Fibroblast of lung (primary cell): ENCODE measurements at places on chromosomes 16 and 17. TPM values are rescaled to one million over a fixed set of nuclear protein-coding genes. Genes with fewer than 3 reads are reported as not detected.

The RAB11FIP4 gene
- total RNA-seq = 0.66 and 1.8 TPM in 2 replicates

The KCNJ18 gene
- not detected in 2 replicates for total RNA-seq

The TNFSF13 gene
- total RNA-seq = 1.5 and 2.0 TPM in 2 replicates

The CIBAR2 gene
- not detected in 2 replicates for total RNA-seq

The DLX4 gene
- total RNA-seq = not detected in 2 replicates

The MFSD6L gene
- not detected in 2 replicates for total RNA-seq

The PYY gene
- 0.33 TPM in 1 of 2 replicates, not detected in the other for total RNA-seq

The SEPTIN12 gene
- not detected in 2 replicates for total RNA-seq

The PRR29 gene
- total RNA-seq = 0.17 and 0.26 TPM in 2 replicates

The GCGR gene
- total RNA-seq = not detected in 2 replicates

The HOXB3 gene
- total RNA-seq = 15.7 and 28.6 TPM in 2 replicates

The EVPL gene
- total RNA-seq = not detected in 2 replicates

The CES4A gene
- total RNA-seq = 2.1 TPM in 2 replicates

The GDPD1 gene
- 1.3 and 1.5 TPM in 2 replicates for total RNA-seq

The TNRC6C gene
- total RNA-seq = 3.1 and 4.6 TPM in 2 replicates
